MCF 10A (cell line): ENCODE measurements at places on chromosomes 12 and 14. TPM values are rescaled to one million over a fixed set of nuclear protein-coding genes. Genes with fewer than 3 reads are reported as not detected.

Gene PLXNC1
- total RNA-seq, result 2.4 and 2.6 TPM in 2 replicates

Gene KRT79
- not detected in 2 replicates for total RNA-seq

Gene TAS2R50
- 0.86 and 1.1 TPM in 2 replicates for total RNA-seq

Gene TC2N
- total RNA-seq, result 11.8 and 12.6 TPM in 2 replicates

Gene IPO4
- total RNA-seq, result 57.2 and 100 TPM in 2 replicates

Gene GALNT9
- 3.2 and 4.4 TPM in 2 replicates for total RNA-seq

Gene SOAT2
- not detected in 2 replicates for total RNA-seq

Gene C12orf60
- total RNA-seq, result 2.2 and 2.6 TPM in 2 replicates

Gene AMDHD1
- 0.29 and 0.47 TPM in 2 replicates for total RNA-seq

Gene KIF5A
- 0.56 TPM in 2 replicates for total RNA-seq

Gene THTPA
- total RNA-seq, result 16.8 and 22.4 TPM in 2 replicates

Gene NOS1
- not detected in 2 replicates for total RNA-seq

Gene CCDC177
- not detected in 2 replicates for total RNA-seq

DNA sequence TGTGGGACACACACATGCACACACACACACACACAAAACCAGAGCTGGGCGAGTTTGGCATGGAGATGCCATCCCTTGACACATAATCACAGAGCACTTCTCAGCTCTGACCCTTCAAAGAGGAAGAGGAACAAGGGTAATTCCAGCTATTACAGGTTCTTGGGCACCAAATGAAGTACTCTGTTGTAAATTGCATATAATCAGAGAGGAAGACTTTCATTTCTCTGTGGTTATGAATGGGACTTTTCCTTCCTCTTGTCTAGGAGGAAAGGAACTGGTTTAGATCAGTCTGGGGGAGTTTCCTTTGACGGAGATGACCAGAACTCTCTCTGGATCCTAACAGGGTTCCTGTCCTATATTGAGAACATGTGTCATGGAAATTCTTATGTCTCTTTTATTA lies 26.4 kb upstream of the FGF6 start:
- no peak overlapping the region for H3K27ac ChIP-seq
- H3K36me3 ChIP-seq, result no peaks in the 10 kb centered on the region
- DNase-seq, result no peak
- H3K27me3 ChIP-seq, result peaks cover 37% of the 10 kb centered on the region

GRCh38 chr14:64612971-64613666 lies 63.4 kb downstream of the PPP1R36 start:
- H3K27ac ChIP-seq, result no peak overlapping the region
- no peaks in the 10 kb centered on the region for H3K27me3 ChIP-seq
- no peaks in the 10 kb centered on the region for H3K36me3 ChIP-seq

GRCh38 chr12:7512553-7512952 lies 9.0 kb upstream of the CD163 start:
- H3K4me3 ChIP-seq, result no peak overlapping the region
- H3K27me3 ChIP-seq, result peaks cover 10% of the 10 kb centered on the region
- DNase-seq, result peak; percentile 93
- no peaks in the 10 kb centered on the region for H3K4me1 ChIP-seq
- no peak overlapping the region for H3K27ac ChIP-seq

- H3K36me3 ChIP-seq, result no peaks in the 10 kb centered on the region
- peaks cover 12% of the 10 kb centered on the region for H3K27me3 ChIP-seq
- H3K4me3 ChIP-seq, result no peak overlapping the region
- no peak for DNase-seq
- H3K27ac ChIP-seq, result no peak overlapping the region
These were observed 86.6 kb upstream of the SLC24A4 start for GRCh38 chr14:92236243-92236900.

GRCh38 chr14:30748343-30748742 lies 126.0 kb upstream of the COCH start:
- H3K27ac ChIP-seq, result no peak overlapping the region
- no peak for DNase-seq
- H3K4me3 ChIP-seq, result no peak overlapping the region

- no peaks in the 10 kb centered on the region for H3K27me3 ChIP-seq
- no peaks in the 10 kb centered on the region for H3K36me3 ChIP-seq
- H3K27ac ChIP-seq, result peak overlapping the region; percentile 98
- DNase-seq, result no peak
- peak overlapping the region; percentile 95 for H3K4me3 ChIP-seq
These were observed 358 bp downstream of the ELK3 start for GRCh38 chr12:96194576-96194889.

GRCh38 chr14:67357969-67358354 lies 1.6 kb downstream of the ATP6V1D start:
- H3K27me3 ChIP-seq, result no peaks in the 10 kb centered on the region
- H3K4me1 ChIP-seq, result peaks cover 41% of the 10 kb centered on the region
- H3K27ac ChIP-seq, result peak overlapping the region; percentile 99
- H3K4me3 ChIP-seq, result peak overlapping the region; percentile 90
- DNase-seq, result peak; percentile 9
- H3K36me3 ChIP-seq, result peaks cover 42% of the 10 kb centered on the region

DNA sequence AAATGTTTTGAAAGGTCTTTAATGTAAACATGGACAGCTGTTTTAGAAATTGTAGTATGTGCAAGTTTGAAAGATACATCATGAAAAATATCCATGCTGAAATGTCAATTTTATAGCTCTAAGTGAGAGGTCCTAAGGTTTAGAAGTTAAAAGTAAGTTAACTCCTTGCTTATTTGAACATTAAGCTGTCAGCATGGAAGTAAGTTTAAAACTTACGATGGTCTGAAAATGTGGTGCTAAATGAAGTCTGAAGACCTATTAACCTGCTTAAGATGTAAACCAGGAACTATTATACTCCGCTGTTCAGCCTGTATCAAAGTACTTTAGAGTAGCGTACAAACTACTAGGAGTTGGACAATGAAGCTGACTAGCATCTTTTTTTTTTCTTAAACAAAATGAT lies 1082.4 kb downstream of the TMTC2 start:
- no peaks in the 10 kb centered on the region for H3K36me3 ChIP-seq
- no peak overlapping the region for H3K4me3 ChIP-seq
- H3K27ac ChIP-seq, result no peak overlapping the region

- no peak overlapping the region for H3K27ac ChIP-seq
- DNase-seq, result no peak
- no peaks in the 10 kb centered on the region for H3K36me3 ChIP-seq
- no peaks in the 10 kb centered on the region for H3K27me3 ChIP-seq
- H3K4me1 ChIP-seq, result peaks cover 7% of the 10 kb centered on the region
These were observed 279.5 kb downstream of the DPF3 start for GRCh38 chr14:72614365-72614764.

GRCh38 chr12:107411792-107412535 lies 273.6 kb upstream of the PWP1 start:
- H3K4me3 ChIP-seq, result no peak overlapping the region
- peaks cover 24% of the 10 kb centered on the region for H3K4me1 ChIP-seq
- H3K27me3 ChIP-seq, result no peaks in the 10 kb centered on the region
- H3K27ac ChIP-seq, result no peak overlapping the region

GRCh38 chr14:29462772-29463171 lies 464.9 kb downstream of the PRKD1 start:
- no peaks in the 10 kb centered on the region for H3K4me1 ChIP-seq
- peaks cover 93% of the 10 kb centered on the region for H3K27me3 ChIP-seq
- no peak overlapping the region for H3K27ac ChIP-seq
- no peak for DNase-seq

DNA sequence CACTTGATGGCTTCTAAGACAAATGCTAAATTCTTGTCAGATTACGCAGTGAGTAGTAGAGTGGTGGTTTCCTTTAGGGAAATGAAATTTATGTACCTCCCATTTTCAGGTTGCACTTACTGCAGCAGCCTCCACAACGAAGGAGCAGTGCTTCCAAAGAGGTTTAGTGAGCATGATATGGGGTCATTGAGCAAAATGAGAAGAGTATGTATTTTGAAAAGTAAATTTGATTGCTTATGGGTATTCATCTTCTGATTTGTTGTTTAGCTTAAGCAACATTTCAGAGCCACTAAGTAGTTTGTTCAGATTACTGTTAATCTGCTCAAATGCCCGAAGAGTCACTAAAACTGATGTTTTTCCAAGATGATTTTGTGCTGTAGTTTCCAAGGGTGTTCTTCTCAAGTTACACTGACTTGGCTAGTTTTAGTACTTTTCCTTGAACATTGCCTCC lies 493.6 kb downstream of the PCNX1 start:
- H3K4me1 ChIP-seq, result peaks cover 6% of the 10 kb centered on the region
- no peak for DNase-seq
- H3K27me3 ChIP-seq, result no peaks in the 10 kb centered on the region
- H3K27ac ChIP-seq, result no peak overlapping the region
- H3K36me3 ChIP-seq, result no peaks in the 10 kb centered on the region

GRCh38 chr12:41045509-41045908 lies 142.6 kb upstream of the PDZRN4 start:
- no peak overlapping the region for H3K27ac ChIP-seq
- no peaks in the 10 kb centered on the region for H3K4me1 ChIP-seq
- H3K27me3 ChIP-seq, result peaks cover under 1% of the 10 kb centered on the region
- no peak for DNase-seq
- H3K36me3 ChIP-seq, result no peaks in the 10 kb centered on the region

GRCh38 chr14:90521084-90521929 lies 124.5 kb downstream of the CALM1 start:
- no peak overlapping the region for H3K4me3 ChIP-seq
- H3K27ac ChIP-seq, result no peak overlapping the region
- H3K36me3 ChIP-seq, result no peaks in the 10 kb centered on the region

DNA sequence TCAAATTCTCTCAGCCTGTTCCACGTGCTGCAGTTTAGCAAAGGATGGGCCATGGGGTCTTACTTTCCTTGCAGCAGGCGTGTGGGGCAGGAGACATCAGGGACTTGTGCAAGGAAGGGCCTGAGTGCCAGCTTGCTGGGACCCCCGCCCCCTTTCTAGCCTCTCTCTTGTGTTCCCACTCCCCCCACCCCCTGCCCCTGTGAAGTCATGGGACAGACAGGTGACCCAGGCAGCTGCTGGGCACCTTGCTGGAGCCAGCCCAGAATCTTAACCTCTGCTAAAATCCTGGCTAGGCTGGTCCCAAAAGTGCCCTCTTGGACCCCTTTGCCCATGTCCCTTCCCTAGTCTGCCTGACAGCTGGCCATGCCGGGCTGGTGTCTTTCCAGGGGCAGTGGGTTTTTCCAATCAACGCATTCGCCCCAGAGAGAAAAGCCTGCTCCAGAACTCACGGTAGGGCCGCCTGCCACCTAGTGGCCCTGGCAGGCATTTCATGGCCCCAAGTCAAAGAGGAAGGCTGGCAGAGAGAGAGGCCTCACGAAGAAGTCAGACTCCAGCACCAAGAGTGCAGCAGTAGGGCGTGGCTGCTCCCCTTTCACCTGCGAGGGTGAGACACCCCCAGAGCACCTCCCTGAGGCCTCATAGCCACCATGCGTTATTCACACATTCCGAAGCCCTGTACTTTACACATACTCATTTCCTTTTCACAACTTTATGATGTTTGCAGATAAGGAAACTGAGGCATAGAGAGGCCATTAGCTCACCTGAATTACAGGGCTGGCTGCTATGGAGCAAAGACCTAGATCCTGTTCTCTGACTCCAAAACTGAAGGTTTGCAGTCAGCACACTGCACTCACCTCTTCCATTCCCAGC lies 67.4 kb downstream of the LGMN start:
- peaks cover 8% of the 10 kb centered on the region for H3K36me3 ChIP-seq
- no peaks in the 10 kb centered on the region for H3K27me3 ChIP-seq
- peak; percentile 77 for DNase-seq
- no peak overlapping the region for H3K4me3 ChIP-seq
- peaks cover 5% of the 10 kb centered on the region for H3K4me1 ChIP-seq
- no peak overlapping the region for H3K27ac ChIP-seq

GRCh38 chr12:130424858-130425697 lies 87.4 kb downstream of the PIWIL1 start:
- peaks cover 4% of the 10 kb centered on the region for H3K4me1 ChIP-seq
- no peaks in the 10 kb centered on the region for H3K27me3 ChIP-seq
- H3K36me3 ChIP-seq, result no peaks in the 10 kb centered on the region
- no peak for DNase-seq
- no peak overlapping the region for H3K4me3 ChIP-seq

DNA sequence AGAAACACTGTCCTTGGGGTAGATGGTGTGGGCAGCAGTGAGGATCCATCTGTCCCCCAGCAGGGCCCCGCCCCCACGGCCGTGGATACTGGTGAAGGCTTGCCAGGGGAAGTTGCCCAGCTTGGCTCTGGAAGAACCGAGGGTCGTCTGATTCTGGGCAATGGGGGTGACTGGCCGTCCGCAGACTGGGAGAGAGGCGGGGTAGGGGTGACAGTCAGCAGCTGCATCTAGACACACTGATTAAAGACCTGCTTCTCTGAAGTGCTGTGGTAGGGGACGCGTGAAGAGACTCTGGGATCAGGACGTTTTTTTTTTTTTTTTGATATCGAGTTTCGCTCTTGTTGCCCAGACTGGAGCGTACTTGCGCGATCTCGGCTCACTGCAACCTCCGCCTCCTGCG lies 4.7 kb upstream of the C1R start:
- DNase-seq, result no peak
- no peak overlapping the region for H3K4me3 ChIP-seq
- no peaks in the 10 kb centered on the region for H3K27me3 ChIP-seq
- no peak overlapping the region for H3K27ac ChIP-seq
- peaks cover 58% of the 10 kb centered on the region for H3K36me3 ChIP-seq

DNA sequence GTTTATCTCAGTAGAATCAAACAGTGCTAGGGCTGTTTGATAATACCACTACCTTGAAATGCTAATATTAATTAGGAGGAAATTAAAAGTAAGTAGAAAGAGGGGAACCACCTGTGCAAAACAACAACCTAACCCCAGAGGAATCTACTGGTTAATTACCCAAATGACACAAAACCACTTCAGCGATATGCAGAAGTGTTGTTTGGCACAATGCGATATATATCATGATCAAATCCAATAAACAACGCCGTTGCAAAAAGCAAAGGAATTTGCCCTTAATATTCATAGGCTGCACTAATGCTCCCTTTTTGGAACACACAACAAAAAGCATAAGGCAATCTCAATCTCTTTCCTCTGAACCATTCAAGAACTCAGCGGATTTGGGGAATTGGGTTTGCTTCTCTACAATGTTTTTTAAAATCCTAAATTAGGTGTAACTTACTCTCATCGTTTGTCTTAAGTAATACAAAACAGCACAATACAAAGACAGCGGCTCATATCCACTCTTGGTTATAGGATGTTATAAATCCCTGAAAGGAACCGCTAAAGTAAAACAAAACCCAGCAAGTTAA lies 1.5 kb downstream of the MAP4K5 start:
- peaks cover 23% of the 10 kb centered on the region for H3K36me3 ChIP-seq
- no peak for DNase-seq
- H3K27me3 ChIP-seq, result no peaks in the 10 kb centered on the region
- H3K4me1 ChIP-seq, result peaks cover 34% of the 10 kb centered on the region
- H3K27ac ChIP-seq, result peak overlapping the region; percentile 46
- peak overlapping the region; percentile 80 for H3K4me3 ChIP-seq

DNA sequence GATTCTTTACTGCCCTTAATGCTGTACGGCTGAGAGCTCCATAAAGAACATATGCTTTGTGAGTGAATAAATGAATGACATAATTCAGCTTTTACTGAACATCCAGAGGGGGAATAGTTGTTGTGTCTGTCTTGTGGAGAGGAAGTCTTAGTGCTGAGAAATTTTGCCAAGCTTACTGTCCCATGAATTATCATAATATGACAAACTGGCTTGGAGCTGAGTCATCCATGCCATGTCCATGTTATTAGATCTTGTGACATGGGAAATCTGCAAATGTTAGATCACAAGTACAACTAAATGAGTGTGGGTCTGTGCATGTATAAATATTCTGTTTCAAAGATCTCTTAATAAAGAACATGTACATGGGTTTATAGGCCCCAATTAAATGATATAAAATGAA lies 350.4 kb downstream of the BMP4 start:
- H3K4me1 ChIP-seq, result peaks cover 25% of the 10 kb centered on the region
- no peak overlapping the region for H3K4me3 ChIP-seq
- H3K27ac ChIP-seq, result no peak overlapping the region
- DNase-seq, result no peak
- no peaks in the 10 kb centered on the region for H3K27me3 ChIP-seq

- H3K4me3 ChIP-seq, result no peak overlapping the region
- H3K4me1 ChIP-seq, result peaks cover 45% of the 10 kb centered on the region
- H3K27me3 ChIP-seq, result no peaks in the 10 kb centered on the region
- DNase-seq, result no peak
These were observed 78.2 kb downstream of the IRF2BPL start for GRCh38 chr14:76950055-76951020.
